Activated naive CD4-positive, alpha-beta T cell (primary cell): ENCODE measurements at places on chromosomes 11 and 22.

DNA sequence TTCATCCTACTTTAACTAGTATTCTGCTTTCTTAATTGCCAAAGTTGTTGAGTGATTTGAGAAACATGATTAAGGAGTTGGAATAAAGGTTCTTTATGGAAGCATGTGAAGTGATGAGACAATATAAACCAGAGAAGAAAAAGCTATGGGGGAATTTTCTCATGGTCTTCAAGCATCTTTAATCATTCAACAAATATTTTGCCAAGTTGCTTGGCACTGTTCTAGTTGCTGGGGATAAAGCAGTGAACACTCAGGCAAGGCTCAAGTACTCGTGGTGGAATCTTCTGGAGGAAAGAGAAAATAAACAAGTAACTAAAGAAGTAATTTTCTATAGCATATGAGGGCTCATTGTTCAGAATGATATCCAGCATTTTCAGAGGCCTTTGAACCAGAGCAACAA is 9.2 kb upstream of the PIWIL4 start:
- DNase-seq = no peak

- no peak for DNase-seq
Measured at GRCh38 chr11:859394-860131, 16.9 kb downstream of the TSPAN4 start.

DNA sequence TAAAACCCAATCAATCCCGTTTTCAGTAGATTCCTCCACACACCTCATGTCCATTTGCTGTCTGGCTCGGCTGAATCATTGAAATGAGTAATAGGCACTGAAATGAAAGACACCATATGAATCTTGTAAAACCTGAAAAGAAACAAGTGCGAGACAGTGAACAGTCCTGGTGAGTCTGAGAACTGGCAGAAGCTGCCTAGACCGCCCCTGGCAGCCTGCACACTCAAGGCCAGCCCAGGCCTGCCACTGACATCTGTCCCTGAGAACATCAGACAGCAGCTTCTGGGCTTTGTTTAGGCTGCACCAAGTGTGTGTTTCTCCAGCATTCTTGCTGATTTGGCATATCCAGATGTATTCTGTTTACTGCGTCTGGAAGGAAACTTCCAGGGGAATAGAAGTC is 44.8 kb downstream of the ENDOD1 start:
- no peak for DNase-seq

GRCh38 chr11:63866211-63866610 is 27.3 kb downstream of the MARK2 start:
- DNase-seq = peak; percentile 60

GRCh38 chr11:59671471-59671870 is 2.6 kb upstream of the PATL1 start:
- DNase-seq = no peak

DNA sequence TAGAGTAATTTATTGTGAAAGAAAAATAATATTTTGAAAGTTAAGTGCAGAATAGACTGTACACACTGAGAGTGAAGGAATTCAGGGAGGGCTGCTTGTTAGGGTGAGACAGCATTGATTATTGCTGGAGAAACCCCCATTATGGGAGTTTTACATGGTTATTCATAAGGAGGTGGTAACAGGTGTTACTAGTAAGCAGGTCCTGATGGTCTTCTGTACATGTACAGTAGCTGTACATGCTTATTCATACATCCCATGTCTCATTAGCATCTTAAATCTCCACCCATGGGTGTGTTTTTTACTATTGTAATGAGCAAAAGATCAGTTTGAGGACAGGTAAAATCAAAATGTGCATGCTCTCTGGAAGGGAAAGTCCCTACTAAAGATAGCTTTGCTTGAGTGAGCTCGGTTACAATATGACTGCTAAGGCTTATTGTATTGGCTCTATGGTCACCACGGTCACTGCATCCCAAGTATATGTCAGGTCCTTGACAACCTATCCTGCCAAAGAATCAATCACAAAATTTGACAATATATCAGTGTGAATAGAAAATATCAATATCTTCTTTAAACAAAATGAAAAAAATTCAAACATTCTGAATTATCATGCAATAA is 6.2 kb downstream of the KDM4F start:
- no peak for DNase-seq

- DNase-seq = no peak
Measured at GRCh38 chr11:42498971-42499370, 812.8 kb upstream of the API5 start.
